ENCODE measurements at places on chromosomes 13 and 19.

DNA sequence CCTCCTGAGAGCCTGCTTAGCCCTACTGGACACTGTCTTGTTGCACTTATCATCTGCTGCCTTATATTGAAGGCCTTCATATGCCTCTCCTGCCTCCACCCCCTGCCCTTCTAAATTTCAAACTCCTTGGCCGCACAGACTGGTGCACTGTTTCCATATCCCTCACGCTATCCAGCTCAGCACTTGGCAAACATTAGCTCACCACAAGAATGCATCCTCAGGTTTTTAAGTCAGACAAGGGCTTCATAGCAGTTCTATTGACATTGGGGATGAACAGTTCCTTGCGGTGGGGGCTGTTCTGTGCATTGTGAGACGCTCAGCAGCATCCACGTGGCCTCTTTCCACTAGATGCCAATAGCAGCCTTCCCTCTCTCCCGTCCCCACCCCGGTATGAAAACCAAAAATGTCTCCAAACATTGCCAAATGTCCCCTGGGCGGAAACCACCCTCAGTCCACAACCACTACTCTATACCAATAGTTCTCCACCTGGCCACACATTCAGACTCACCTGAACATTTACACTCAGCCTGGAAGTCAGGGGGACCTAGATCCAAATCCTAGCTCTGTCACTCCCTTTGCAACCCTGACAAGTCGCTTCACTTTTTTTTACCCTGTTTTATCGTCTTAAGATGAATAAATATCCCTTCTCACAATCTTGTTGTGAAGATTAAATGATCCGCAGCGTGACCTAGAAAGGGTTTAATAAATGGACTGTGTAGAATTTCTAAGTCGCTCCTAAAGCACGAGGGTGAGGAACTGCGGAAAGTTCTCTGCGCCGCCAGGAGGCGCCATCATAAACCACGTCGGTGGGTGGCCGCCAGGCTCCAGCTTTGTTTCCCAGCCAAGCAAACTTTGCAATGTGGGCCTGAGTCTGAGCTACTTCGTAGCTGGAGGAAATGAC lies 3.6 kb upstream of the CEACAM3 start:
- peak; percentile 15 for DNase-seq

DNA sequence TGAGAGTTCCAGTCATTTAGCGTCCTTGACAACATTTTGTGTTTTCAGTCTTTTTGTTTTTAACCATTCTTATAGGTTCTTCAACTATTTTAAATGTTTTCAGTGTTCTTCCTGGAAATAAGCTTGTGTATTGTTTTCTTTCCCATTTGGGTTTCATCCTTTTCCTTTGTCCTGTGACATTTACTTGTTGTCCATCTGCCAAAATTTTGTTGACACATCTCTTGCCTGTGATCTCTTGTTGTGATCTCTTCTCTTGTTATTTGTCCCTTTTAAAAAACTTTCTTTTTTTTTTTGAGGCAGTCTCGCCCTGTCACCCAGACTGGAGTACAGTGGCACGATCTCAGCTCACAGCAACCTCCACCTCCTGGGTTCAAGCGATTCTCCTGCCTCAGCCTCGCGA lies 96.5 kb downstream of the PDS5B start:
- no peak for DNase-seq

- no peak for DNase-seq
Observed at GRCh38 chr13:73366241-73366640, 307.4 kb downstream of the KLF5 start.

DNA sequence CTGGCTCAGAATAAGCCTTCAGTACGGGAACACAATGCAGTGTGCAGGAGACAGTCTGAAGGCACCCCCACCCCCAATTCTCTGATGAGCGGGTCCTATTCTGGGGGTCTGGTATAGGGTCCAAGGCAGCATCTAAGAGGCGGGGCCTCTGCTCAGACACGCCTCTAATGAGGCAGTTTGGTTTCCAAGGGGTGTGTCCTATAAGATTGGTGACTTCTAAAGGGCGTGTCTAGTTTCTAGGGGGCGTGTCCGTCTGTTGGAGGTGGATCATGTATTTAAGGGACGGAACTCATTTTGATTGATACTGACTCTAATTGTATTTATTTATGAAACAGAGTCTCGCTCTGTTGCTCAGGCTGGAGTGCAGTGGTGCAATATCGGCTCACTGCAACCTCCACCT lies 8.7 kb downstream of the FIZ1 start:
- no peak for DNase-seq

DNA sequence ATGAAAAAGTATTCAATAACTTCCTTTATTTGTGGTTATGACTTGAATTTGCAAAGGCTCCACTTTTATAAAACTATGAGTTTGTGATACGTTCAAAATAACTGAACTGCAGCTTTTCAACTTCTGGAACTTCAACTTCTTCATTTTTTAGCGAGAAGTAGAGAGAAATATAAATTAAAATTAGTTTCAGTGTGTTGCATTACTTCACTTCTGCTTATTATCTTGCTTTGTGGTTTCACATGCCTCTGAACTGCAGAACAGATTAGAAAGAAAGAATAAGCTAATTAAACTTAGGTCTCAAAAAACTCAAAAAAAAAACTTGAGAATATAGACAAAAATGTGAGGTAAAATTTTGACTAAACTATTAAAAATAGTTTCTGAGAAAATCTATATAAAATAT lies 1073.4 kb downstream of the PCDH17 start:
- DNase-seq, result no peak

- DNase-seq, result no peak
Observed at GRCh38 chr19:52735734-52736133, 890 bp upstream of the ZNF611 start.

DNA sequence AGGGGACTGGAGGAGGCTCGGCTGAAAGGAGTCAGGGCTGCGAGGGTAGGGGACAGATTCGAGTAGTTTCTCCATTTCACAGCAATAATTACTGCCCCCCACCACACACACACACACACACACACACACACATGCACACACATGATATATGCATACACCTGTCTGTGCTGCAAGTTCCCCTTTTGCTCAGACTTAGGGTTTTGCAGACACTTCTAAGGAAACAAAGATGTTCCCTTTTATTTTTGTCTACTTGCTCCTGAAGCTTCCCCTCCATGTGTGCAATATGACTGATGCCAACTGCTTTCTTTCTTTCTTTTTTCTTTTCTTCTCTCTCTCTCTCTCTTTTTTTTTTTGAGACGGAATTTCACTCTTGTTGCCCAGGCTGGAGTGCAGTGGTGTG lies 13.4 kb downstream of the MBD3L2B start:
- no peak for DNase-seq

GRCh38 chr13:50453188-50453587 lies 390.3 kb downstream of the DLEU7 start:
- DNase-seq, result no peak

- DNase-seq, result no peak
Observed at GRCh38 chr19:44648631-44649251, 5.0 kb downstream of the PVR start.

- no peak for DNase-seq
Observed at GRCh38 chr19:52258426-52258825, 11.0 kb upstream of the ZNF766 start.

DNA sequence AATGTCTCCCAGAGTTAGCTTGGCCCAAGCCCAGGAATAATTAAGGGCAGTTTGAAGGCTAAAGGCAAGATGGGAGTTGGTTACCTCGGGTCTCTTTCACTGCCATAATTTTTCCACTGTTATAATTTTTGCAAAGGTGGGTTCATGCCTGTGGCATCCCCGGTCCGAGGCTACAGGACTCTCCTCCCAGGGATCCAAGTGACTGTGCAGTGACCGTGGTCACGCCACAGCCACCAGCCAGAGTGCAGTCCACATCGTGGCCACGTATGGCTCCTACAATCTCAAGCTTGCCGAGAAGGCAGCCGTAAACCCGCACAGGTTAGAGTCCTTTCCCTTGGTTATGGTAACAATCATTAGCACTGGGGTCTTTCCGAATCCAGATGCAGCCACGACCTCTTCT lies 36.8 kb downstream of the C13orf46 start:
- DNase-seq, result no peak

DNA sequence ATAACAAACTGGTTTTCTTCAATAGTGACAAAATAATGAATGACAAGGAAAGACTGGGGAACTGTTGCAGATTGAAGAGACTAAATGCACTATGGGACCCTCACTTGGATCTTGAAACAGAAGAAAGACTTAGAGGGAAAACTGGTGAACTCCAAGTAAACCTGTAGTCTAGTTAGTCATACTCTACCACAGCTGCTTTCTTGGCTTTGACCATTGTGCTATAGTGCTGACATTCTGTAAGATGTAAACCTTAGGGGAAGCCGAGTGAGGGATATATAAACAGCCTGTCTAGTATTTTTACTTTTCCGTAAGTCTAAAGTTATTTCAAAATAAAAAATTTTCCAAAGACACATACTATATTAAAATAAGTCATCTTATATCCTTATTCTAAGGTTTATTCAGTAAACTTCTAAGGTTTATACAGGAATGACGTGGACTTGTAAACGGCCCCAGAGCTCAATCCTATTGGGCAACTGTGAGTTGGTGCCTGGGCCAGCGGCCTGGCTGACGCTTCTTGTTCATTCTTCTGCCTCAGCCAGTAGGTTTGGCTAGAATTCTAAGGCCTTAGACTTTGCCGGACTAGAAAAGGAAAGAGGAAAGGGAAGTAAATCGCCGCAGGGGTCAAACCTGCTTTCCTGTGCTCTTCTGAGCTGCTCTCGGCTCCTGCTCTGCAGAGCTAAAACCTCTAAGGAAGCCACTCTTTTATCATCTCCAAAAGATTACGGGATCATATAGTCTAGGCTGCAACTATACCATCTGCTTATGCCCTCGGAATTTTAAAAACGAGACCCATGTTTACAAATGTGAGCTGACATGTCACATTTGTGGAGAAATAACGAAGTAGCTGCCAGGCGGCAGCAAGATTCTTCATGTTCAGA lies 33.6 kb upstream of the UBE2L5 start:
- no peak for DNase-seq

- DNase-seq, result no peak
Observed at GRCh38 chr13:84973661-84974060, 825.6 kb downstream of the SLITRK6 start.

GRCh38 chr19:50300814-50301606 lies 28.2 kb downstream of the KCNC3 start:
- no peak for DNase-seq

DNA sequence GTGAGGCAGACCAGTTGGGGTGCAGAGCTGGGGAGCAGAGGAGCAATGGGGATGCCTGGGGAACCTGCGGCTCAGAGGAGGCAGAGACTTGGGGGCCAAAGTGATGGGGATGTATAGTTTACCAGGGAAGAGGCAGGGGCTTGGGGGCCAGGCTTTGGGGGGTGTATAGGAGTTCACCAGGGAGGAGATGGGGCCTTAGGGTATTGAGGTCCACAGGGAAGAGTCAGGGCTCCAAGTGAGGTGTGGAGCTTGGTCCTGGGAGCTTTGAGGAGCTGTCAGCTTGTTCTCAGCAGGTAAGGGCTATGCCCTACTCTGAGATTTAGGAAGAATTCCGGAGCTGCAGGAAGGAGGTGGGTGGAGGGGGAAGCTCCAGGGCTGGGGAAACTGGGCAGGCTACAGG lies 10.8 kb downstream of the TNFAIP8L1 start:
- no peak for DNase-seq

DNA sequence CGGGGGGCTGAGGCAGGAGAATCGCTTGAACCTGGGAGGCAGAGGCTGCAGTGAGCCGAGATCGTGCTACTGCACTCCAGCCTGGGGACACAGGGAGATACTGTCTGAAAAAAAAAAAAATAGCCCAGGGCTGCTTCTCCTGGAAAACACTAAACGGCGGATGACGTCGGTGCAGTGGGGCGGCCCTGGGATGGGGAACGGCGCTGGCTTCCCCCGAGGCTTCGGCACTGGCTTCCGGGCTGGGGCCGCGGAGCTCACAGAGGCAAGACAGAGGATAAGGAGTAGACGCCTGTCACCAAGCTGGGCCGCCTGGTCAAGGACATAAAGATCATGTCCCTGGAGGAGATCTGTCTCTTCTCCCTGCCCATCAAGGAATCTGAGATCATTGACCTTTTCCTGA lies 5.0 kb downstream of the PRSS57 start:
- no peak for DNase-seq

GRCh38 chr19:29395111-29395733 lies 130.6 kb upstream of the VSTM2B start:
- no peak for DNase-seq

GRCh38 chr19:50669302-50670101 lies 20.3 kb downstream of the C19orf81 start:
- DNase-seq, result peak; percentile 10

- DNase-seq, result no peak
Observed at GRCh38 chr13:111005808-111006505, 91.1 kb upstream of the ANKRD10 start.

- DNase-seq, result no peak
Observed at GRCh38 chr13:114230117-114230516, 4.6 kb upstream of the CDC16 start.

GRCh38 chr13:111203736-111204389 lies 88.8 kb downstream of the ARHGEF7 start:
- DNase-seq, result no peak

- DNase-seq, result no peak
Observed at GRCh38 chr19:47450478-47450877, 21.2 kb downstream of the SLC8A2 start.

GRCh38 chr13:20439261-20439660 lies 86.4 kb downstream of the CRYL1 start:
- no peak for DNase-seq

- DNase-seq, result no peak
Observed at GRCh38 chr13:106376401-106377112, 158.9 kb downstream of the EFNB2 start.

DNA sequence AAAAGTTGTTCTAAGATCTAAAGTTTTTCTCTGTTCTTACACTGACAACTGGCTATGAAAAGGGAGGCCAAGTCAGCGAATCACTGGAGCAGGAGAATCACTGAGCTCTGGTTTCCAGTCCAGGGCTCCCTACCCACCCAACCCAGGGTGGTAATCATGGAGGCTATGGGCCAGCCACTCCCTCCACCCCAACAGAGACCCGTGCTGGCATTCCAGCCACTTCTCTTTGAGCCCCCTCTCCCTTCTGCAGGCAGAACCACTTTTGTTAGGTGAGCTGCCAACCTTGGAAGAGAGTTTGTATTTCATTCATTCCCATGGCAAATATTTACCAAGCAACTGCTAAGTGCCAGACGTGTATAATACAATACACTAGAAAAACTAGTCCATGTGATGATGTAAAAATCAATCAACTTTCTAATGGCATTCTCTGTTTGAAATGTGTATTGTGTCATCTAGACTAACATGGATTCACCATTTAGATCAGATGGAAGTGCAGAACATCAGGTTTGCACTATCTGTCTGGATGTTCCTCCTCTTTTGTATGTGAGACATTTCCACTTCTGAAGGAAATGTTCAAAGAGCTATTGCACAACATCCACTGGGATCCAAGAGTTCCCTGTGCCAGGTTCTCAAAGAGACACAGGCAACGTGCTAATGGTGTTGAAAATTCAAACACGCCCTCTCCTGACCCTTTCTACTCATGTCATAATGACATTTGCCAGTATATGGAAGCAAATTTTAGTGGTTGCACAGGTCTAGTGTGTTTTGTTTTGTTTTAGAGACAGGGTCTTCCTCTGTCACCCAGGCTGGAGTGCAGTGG lies 5.3 kb downstream of the MLNR start:
- no peak for DNase-seq

DNA sequence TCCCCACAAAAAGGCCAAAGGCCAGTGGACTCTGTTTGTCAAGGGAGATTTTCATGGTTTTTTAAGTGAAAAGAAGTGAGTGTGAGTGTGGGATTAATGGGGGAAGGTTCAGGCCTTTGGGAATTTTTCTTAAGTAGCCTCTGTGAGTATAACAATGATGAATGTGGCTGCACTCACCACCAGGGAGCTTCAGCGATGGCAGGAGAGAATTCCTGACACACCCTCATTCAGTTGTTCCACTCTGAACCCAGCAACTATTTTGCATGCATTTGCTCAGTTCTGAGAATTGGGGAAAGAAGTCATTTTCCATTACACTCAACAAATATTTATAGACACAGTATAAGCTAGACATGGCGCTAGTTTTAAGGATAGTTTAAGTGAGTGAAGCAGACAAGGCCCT lies 117.9 kb downstream of the CCNA1 start:
- no peak for DNase-seq
